ENCODE measurements at places on chromosomes 1 and 21.

- no peak for DNase-seq
These were observed 10.5 kb downstream of the YY1AP1 start for GRCh38 chr1:155678027-155678426.

- no peak for DNase-seq
These were observed 61.6 kb upstream of the ADARB1 start for GRCh38 chr21:45012662-45013259.

GRCh38 chr1:21672478-21673276 lies 3.5 kb upstream of the RAP1GAP start:
- no peak for DNase-seq

- DNase-seq, result peak; percentile 68
These were observed 19.2 kb downstream of the CD1D start for GRCh38 chr1:158199849-158200248.
